Mucosa of gallbladder (tissue), 1 donor: ENCODE measurements at places on chromosomes 4 and X.

DNA sequence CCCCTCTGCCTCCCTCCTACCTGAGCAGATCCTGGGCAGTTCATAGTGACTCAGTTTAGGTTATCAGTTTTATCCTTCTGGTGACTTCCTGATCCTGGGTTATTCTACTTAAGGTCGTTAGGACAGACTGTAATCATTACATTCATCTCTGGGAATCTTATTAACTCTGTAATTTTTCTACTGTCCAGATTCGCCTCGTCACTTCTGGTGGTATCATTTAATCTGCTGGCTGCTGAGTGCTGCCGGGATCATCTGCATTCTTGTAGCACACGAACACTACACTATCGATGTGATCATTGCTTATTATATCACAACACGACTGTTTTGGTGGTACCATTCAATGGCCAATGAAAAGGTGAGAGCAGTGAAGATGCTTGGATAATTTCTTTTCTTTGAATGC is 23.0 kb upstream of the CYP2U1 start:
- DNase-seq: no peak

GRCh38 chr4:122073615-122074014 is 78.5 kb upstream of the BLTP1 start:
- no peak for DNase-seq

DNA sequence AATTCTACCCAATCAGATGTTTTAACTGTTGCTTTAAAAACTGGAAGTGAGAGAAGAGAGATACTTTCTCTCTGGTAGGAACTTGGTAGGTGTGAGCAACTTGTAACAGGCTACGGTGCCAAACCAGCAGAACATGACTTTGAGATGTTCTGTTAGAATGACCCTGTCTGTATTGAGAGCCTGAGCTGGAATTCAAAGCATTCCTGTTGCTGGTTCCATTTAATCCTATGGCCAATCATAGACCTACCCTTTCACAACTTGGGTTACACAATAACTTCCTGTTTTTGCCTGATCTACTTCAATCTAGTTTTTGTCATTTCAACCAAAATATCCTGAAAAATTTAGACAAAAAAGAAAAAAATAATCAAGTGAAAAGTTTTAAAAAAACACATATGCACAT is 1.7 kb upstream of the PRRG1 start:
- no peak for DNase-seq

DNA sequence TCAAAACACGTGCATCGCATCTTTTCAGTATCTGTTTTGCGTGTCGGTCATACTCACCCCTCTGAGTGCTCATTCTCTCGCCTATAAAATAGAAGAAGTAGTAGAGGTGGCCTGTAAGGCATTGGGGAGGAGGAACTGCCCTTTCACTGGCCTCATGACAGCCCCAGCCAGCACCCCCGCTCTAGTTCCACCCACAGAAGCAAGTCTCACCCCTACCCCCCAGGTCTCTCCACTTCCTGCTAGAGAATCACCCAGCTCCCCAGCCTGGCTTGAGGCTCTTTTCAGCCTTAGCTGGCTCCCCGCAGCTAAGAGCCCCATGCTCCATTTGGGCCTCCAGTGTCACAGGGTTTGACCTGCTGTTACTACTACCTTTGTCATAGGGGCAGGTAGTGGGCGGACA is 11.8 kb downstream of the HDAC6 start:
- no peak for DNase-seq

DNA sequence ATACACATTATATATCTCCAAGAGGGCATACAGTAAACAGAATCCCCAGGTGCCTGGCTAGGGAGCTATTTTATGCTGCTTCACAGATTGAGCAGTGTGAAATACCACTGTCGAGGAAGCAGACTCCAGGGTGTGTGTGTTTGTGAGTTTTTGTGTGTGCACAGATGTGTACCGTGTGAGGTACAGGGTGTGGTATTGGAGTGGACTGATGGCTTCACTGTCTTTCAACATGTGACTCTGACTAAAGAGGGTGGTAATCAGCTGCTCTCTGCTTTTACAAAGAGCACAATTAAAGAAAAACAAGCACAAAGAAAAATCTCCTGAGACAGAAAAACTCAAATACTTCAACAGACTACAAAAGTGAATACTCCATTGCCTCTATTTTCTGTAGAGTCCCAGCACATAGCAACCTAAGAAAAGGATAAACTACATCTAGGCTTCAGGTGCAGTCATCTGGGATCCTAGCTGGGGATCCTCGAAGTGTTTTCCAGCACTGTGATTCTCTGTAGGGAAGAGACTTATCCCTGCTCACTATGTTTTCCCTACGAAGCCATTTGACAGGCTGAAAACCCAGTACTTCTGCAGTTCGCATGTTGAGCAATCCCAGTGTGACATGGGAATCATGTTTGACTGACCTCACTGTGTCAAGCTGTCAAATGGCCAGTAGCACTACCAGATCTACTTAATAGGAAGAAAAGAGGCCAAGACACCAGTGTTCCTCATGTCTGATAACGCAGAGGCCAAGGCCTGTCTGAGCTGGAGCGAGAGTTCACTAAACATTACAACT is 100.3 kb downstream of the CDS1 start:
- DNase-seq: no peak

GRCh38 chrX:107710617-107711391 is 64.8 kb downstream of the TSC22D3 start:
- peak; percentile 66 for DNase-seq

DNA sequence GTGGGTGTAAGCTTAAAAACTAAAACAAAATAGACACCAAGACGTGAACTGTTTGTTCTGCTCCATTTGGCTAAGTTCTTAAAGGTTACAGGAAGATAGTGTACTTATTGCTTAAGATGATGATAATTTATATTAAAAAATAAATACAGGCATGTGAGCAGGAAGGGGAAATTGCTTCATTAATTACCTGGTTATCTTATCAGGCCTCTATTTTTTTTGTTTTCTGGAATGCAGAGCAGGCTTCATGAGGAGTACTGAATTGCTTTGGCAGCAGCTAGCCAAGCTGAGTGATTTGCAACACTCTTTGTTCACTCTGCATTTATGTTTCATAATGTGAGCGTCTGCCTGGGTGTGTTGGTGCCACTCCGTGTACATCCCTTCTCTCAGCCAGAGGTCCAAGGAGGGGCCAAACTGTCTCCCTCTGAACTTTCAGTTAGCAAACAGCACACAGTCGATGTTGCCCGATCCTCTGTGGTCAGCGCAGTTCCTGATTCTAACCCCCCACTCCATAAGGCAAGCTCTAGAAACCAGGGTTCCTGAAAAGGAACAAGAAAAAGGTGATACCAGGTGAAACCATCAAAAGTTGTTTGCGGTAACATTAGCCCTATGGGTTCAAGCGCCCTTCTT is 348.2 kb downstream of the SPRY1 start:
- peak; percentile 40 for DNase-seq

DNA sequence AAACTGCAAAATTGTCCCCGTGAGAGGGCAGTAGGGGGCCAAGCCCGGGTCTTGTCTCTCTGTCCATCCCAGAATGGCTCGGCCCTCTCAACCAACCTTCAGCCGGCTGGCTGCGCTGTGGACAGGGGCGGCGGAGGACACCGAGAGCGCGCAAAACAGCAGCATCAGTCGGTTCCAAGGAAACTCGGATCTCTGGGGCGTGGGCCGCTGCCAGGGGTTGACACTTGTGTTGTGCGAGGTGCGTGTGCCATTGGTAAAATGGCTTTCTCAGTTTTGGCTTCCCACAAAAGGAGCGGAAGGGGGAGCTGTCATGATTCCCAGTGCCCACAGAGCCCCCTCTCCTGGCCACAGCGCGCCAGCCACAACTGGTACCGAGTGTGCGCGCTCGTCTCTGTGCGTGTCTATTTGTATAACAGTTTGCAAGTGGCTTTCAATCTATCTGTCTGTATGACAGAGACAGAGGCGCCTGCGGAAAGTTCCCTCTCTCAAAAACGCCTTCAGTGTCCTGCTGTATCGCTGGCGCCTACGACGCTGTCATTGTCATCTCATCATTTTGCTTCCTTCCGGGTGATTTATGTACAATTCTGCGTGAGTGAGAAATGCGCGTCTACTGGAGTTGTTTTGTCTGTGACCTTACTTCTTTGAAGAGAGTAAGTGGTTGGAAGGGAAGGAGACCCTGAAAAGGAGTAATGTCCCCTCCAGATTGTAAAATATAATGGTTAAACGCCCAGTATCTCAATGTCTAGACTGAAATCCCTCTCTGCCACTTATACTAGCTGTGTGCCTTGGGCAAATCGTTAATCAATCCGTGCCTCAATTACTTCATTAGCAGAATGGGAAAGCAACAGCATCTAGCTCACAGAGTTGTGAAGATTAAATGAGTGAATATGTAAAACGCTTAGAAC is 1.8 kb downstream of the DKK2 start:
- peak; percentile 10 for DNase-seq

- no peak for DNase-seq
Measured at GRCh38 chrX:13119386-13119785, 75.0 kb upstream of the FAM9C start.

GRCh38 chr4:80092088-80092487 is 19.1 kb upstream of the ANTXR2 start:
- DNase-seq: no peak

DNA sequence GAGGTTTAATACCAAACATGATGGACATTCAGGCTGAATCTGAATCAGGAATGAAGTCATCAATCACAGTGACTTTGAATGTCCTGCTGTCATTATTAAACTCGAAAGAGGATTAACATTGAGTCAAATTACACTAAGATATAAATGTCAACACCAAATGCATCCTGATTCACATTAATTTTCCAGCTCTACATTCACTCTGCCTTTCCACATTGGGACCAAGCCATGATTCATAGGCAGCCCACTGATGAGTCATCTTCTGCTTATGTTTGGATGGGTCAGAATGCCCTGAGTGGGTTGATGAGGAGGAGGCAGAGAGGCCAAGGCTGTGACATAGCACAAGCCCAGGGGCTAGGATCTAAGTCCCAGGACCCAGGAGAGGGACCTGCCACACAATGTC is 247.6 kb upstream of the RPS6KA3 start:
- no peak for DNase-seq

DNA sequence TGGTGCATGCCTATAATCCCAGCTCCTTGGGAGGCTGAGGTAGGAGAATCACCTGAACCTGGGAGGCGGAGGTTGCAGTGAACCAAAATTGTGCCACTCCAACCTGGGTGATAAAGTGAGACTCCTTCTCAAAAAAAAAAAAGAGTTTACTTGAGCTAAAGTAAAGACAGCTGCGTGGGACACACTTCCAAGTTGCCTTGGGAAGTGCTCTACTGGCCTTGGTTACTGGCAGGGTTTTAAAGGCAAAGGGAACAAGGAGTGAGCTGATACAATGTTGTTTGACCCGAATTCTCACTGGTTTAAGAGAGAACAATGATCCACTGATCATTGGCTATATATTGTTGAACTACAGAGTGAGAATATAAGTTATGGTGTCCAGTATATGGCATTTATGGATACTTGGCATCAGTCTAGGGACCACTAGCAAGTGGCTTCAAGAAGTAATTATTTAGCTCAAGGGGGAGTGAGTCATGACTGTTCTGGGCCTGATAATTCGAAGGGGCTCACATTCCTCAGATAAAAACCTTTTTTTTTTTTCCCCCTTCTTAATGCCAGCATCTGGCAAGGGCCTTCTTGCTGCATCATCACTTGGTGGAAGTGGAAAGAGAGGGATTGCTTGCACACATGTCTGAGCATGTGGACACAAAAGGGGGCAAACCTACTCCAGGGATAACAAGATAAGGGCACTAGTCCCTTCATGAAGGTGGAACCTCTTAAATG is 32.3 kb downstream of the GRK4 start:
- no peak for DNase-seq

- DNase-seq: no peak
Measured at GRCh38 chrX:110877326-110877725, 81.7 kb upstream of the CHRDL1 start.

- DNase-seq: no peak
Measured at GRCh38 chrX:46180258-46180687, 364.9 kb downstream of the ZNF674 start.

GRCh38 chr4:5051278-5052203 is at the start of gene STK32B:
STK32B (plus strand) TSS chr4:5051480.
- peak; percentile 66 for DNase-seq

DNA sequence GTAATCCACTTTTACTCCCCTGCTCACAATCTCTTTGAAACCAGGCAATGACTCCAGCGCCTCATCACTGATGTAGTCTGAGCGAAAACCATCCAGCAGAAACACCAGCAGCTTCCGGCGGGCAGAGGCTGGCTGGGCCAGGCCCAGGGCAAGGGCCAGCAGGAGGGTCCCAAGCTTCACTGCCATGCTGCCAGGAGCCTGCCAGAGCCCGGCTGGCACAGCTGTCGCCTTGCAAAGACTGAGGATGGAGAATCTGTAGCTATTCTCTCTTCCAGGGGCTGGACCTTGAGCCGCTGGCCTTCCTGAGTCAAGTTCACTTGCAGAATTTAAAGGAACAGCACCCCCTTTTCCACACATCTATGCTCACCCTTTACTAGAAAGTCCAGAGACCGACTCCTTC is at the start of gene ENPP6:
TSS of gene ENPP6 (minus strand) at position 240 of the 400 bp plus-strand sequence. CDS start at position 186, 54 bp downstream.
- DNase-seq: peak; percentile 7

- no peak for DNase-seq
Measured at GRCh38 chrX:136666088-136666487, 18.1 kb downstream of the CD40LG start.

DNA sequence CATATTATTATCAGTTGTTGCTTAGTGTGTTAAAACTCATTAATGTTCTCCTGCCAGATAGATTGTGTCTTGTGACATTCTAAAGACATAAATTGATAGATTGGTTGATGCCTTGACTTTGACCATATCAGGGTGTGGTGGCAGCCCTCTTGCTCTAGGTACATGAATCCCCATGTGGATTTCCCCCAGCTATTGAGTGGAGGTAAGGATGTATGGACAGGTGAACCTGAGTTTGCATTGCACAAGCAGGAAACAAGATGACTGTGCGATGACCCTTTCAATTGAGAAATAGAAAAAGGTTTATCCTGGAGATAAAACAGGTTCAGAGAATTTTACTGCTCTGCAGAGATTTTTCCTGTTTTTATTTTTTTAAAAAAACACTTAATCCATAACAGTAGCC is 619.2 kb downstream of the SPRY1 start:
- DNase-seq: no peak

GRCh38 chrX:47683829-47684205 is 24.8 kb upstream of the UXT start:
- DNase-seq: no peak

- DNase-seq: no peak
Measured at GRCh38 chrX:66638591-66639500, at the start of gene EDA2R. EDA2R (minus strand) TSS chrX:66639078; CDS start chrX:66616020, 23,058 bp downstream.

DNA sequence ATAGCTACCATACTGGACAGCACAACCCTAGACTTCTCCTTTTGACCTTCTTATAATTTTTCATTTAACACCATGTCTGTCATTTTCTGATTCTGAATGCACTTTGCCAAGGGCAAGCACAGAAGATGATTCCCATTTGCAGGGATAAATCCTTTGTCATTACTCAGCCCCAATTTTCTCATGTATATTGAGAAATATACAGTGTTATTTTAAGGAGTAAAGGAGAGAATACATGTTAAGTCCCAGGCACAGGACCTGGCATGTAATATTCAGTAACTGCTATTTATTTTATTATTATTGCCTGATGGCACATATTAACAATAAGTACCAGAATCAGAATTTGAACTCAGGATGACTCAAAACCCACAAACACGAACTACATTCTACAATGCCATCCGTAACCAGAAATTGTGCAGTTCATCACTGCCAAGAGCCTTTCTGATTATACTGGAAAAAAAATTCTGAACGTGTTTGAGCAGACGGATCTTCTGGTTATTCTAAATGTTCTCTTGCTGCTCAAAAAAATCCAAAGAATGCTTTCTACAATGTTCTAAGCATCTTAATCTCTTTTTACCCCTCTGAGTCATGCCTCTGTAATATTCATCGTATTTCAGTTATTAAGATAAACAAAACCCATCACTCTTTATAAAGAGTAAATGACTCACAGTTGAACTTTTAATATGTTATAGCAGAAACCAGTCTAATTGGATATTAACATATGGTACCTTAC is 170.0 kb downstream of the MID1 start:
- DNase-seq: no peak

- DNase-seq: no peak
Measured at GRCh38 chrX:9310616-9311015, 154.2 kb upstream of the TBL1X start.
